OCI-M1 (cell line): ENCODE measurements at places on chromosomes 12 and 14.

DNA sequence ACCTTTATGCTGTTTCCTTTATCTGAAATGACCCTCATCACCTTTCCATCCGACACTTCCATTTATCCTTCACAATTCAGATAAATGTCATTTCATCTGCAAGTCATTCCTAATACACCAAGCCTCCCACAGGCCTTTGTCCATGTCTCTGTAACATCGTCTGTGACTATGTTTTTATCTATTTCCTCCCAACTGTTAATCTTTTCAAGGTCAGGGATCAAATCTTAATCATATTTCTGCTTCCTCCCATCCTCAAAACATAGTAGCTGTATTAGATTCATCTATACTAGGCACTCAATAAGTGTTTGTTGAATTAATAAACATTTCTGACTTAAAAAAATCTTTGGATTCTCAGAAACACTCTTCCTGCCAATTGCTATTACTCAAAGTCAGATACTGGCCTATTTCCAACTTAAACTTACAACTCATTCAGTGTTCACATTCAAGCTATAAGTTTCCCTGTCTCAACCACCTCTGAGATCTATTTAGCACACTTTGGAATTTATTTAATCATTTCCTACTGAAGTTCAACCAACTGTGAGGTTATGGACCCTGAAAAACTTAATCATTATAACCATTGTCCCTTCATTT, 100.2 kb upstream of the ALX1 start:
- DNase-seq = no peak

- no peak for DNase-seq
These were observed 8.7 kb downstream of the MMP14 start for GRCh38 chr14:22845103-22845394.

GRCh38 chr12:69837191-69837590, 12.2 kb downstream of the MYRFL start:
- DNase-seq = no peak

GRCh38 chr12:64625243-64626077, 15.2 kb downstream of the RASSF3 start:
- peak; percentile 96 for DNase-seq

DNA sequence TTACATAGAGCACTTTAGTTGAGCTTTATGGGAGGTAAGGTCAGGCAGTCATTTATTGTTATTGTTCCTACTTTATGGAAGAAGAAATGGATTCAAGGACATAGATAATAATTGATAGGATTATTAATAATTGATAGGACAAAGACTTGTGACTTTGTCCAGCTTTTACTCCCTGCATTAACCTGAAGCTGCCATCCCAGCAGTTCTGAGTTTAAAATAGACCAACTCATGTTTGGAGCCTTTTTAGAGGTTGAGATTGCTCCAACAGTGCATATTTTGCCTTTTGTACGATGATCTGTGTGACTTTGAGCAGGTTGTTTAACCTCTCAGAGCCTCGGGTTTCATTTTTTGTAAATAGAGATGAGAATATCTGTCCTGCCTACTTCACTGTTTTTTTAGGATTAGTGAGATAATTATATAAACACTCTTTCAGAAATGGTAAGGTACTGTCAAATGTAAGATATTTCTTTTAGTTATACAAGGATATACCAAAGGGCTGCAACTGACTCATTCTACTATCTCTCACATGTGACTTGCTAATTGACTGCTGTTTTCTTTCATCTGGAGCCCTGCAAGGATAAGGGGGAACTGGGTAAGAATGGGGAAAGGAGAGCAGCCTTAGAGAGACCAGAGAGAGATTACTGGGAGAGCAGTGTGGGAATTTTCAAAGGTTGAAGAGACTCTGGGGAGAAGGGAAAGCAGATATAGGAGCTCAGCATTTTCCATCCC, 15.3 kb downstream of the WDR20 start:
- peak; percentile 13 for DNase-seq

GRCh38 chr14:55440385-55440784, at the start of gene TBPL2:
Gene TBPL2 (minus strand): TSS chr14:55440616. CDS start chr14:55440449, 167 bp downstream.
- DNase-seq = no peak

DNA sequence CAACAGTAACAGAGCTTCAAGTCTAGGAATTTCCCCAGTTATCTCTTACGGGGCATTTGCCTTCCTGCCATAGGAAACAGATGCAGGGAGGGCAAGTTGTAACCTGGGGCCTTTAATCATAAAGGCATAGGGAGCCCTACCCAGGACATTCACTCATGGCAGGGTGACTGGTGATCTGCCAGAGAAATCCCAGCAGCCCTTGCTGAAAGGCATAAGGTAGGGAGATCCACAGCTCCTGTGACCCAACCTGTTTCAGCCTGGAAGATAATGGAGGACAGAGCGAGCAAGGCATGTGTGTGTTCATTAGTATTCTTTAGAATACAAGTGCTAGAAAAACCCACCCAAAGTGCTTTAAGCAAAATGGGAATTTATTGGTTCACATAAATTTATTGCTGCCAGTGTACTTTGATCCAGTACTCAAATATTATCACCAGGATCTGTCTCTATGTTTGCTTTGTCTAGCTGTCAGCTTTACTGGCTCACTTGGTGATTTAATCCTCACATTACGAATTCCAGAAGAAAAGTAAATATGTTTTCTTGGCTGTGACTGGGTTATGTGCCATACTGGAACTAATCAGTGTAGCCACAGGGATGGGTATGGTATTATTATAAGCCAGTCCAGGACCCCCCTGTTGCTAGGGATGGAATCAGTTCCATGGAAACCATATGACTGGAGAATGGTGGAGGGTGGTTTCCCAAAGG, 21.1 kb upstream of the AKAP6 start:
- no peak for DNase-seq

DNA sequence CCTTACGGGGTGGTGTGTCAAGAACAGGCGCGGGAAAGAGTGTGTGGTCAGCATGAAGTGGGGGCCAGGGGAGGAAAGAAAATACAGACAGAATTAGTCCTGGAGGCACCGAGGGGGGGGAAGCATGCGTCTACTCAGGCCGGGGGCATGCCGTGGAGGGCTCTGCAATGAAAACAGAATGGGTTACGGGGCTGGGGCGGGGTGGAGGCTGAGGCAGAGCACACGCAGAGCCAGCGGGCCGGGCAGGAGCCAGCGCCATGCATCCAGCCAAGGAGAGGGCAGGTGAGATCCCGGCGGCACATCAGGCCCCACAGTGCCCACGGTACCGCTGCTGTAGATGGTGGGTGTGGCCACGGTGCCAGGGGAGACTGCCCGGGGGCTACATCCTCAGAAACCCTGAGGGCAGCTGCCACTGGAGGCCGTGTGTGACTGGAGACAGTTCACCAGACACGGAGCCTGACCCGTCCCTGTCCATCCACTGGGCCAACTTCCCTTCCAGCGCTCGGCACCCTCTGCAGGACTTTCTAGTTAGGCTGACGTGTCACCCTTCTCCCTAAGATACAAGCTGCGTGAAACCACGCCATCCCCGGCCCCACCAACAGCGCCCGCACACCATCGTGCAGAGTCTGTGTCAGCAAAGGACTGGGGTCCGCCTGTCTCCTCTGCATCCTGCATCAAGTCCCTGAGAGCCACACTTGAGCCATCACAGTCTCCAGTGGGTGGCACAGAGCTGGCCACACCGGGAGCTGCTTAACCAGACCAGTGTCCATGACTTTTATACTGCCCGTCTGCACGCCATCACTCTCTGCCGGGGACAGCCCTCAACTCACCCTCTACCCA, 87.4 kb downstream of the PIWIL1 start:
- no peak for DNase-seq

DNA sequence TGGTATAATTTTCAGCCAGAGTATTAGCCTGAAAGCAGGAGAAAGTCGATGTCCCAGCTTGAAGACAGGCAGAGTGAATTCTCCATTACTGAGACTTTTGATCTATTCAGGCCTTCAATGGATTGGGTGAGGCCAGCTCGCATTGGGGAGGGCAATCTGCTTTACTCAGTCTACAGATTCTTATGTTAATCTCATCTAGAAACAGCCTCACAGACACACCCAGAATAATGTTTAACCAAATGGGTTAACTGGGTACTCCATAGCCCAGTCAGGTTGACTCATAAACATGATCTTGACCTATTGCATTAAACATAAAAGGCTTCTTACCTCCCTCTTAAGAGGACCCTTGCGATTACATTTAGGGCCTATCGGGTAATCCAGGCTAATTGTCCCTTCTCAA, 118.0 kb downstream of the KTN1 start:
- no peak for DNase-seq

DNA sequence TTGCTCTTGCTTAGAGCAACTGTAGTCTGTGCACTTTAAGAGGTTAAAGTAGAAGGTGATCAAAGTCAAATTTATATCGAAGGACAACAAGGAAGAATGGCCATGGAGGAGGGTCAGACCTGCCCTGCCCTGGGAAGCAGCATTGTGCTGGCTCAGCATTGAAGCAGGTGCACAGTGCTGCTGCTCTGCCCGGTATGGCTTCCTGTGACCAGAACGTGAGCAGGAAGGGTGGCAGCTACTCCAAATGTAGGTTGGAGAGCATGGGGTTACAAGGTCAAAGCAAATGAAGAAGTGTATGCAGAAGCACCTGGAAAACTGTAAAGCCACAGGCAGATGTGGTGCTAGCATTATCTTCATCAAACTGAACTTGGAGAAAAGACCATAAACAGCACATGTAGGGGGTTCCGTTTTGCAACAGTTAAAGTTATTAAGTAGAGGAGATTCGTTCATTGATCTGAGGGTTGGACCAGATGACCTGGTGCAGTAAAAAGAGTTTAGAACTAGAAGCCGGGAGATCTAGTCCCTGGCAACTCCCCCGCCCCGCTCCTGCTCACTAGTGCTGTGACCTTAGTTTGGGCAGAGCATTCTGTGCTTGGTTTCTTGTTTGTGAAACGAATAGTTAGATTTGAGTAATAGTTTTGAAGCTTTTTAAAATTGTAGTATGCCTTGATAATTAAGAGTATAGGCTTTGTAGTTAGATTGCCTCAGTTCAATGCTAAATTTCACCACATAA, 84.2 kb downstream of the SCN8A start:
- no peak for DNase-seq

DNA sequence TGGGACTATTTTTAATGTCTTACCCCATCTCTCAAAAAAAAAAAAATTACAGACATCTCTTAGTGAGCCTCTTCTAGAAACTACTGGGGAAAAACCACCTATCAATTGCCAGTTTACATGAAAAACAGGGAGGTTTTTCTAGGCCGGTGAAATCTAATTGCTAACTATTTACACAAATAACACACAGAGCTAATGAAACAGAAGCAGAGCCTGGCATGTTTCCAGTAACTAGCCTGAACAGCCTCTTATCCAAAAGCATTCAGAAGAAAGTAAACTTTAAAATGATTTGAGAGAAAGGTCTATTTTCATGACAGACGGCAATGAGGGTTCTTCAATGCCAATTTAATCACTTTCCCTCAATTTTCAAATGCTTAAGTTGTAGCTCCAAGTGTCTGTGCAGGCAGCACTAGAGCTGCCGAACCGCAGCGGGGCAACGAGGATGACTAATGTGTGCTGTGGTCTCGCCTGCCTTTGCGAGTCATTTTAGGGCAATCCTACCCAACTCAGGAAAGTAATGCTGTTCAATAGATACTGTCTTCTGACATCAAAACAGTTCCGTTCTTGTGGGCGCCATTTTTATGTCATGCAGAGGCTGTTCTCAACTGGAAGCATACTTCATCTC, 84.6 kb downstream of the SETD3 start:
- DNase-seq = no peak

GRCh38 chr12:111035578-111036301, 115.4 kb upstream of the MYL2 start:
- no peak for DNase-seq

- peak; percentile 70 for DNase-seq
These were observed 142.3 kb upstream of the TMPO start for GRCh38 chr12:98373025-98373554.

- DNase-seq = no peak
These were observed 29.4 kb downstream of the C12orf75 start for GRCh38 chr12:105359856-105360255.

DNA sequence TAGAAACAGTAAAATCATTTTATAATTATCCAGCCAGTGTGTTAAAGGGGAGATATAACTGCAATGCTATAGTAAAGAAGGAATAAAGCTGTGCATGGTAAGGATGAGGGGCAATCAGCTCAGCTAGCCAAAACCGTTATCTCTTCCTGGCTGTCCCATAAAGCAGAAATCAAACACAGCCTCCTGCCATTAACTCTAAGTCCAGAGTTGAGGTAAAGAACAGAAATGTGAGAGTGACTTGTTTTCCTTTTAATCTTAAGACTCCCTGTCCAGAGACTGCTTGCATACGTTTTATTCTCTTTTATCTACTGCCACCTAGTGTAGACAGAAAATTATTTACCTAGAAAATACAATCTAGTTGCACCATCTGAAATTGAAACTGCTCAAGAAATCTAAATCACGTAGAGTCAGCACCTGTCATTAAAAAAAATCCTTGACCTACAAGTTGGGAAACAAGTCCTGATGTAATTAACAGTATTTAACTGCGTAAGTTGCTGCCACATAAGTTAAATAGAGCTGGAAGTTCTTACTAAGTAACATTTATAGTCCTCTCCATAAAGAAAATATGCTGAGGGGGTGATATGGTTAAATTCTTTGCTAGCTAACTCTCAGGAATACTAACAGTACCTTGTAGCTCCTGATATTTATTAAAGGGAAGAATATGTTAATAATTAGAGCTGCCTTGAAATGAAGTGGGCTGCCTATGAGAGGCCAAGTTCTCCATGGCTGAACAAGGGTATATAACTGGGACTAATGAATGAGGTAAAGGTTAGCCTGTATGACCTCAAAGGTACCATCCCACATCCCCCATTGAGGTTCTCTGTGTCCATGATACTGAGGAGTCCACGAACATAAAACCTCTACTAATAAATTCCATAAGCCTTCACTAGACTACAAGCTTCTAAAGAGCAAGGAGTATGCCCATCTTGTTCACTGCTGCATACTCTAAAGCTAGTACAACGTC, 62.7 kb downstream of the GALNT4 start:
- peak; percentile 89 for DNase-seq

DNA sequence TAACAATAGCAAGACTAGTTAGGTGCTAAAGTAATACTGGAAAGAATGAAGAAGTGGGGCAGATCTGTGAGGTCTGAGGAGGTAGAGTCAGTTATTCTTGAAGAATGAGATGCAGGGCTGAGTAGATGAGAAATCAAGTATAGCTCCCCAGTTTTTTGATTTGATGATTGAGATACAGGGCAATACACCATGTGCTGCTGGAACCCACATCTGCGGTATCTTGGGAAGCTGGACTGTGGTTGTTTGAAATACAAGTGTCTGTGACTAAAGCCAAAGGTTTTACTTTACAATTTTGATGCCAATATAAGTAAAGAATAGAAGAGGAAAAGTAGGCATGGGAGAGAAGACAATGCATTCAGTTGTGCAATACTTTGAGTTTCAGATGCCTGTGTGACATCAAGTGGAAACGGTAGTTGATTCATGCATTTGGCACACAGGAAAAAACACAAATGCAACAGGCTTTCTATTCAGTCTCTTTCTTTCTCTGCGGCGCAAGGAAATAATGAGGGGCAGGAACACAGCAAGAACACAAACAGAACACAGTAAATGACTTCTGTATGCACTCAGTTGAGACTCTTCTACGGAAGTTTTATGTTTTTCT, 190.2 kb upstream of the SLC38A2 start:
- DNase-seq = no peak

DNA sequence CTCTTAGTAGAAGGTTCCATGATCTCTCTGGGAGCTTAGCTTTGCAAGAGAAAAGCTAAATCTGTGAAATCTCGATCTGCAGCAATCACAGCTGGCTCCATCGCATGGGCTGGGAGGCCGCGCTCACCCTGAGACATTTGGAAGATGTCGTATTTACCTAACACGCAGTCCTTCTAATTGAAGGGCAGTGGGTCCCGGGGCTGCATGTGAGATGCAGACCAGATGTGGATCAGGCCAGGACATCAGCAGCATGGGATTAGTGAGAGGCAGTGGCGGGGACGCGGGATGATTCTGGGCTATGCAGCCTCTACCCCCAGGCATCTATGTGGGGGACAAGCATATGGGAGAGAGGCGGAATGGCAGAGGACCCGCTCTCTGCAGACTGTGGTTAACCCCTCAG, 312.4 kb upstream of the RTL1 start:
- DNase-seq = no peak
